ENCODE measurements at places on chromosomes 5 and 9. TPM values are rescaled to one million over a fixed set of nuclear protein-coding genes. Genes with fewer than 3 reads are reported as not detected.

DNA sequence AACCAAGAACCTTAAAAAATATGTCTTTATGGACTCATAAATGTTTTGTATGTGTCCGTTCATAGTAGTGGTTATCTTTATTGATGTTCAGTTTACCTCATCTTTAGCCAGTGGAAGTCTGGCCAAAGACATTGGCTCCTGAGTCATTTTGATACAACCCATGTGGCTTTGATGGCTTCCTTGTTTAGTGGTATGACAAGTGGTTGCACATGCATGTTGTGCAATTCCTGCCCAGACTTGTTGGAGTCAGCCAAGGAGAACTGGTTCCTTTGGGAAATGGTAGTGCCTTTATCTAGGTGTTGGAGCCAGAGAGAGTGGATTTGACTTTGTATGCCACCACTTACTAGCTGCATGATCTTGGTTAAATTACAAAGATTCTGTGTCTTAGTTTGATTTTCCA, 94.3 kb downstream of the RPS23 start:
- peaks cover 2% of the 10 kb centered on the region for H3K4me1 ChIP-seq
- no peak overlapping the region for H3K27ac ChIP-seq
- H3K4me3 ChIP-seq, result no peak overlapping the region
- no peaks in the 10 kb centered on the region for H3K27me3 ChIP-seq
- peaks cover 11% of the 10 kb centered on the region for H3K36me3 ChIP-seq

FOXD4L6 gene
- not detected for total RNA-seq

HTR1A gene
- total RNA-seq, result not detected

GRCh38 chr9:32251539-32251938, 132.9 kb upstream of the ACO1 start:
- H3K4me3 ChIP-seq, result no peak overlapping the region
- H3K27me3 ChIP-seq, result peaks cover 23% of the 10 kb centered on the region
- no peaks in the 10 kb centered on the region for H3K36me3 ChIP-seq

DNA sequence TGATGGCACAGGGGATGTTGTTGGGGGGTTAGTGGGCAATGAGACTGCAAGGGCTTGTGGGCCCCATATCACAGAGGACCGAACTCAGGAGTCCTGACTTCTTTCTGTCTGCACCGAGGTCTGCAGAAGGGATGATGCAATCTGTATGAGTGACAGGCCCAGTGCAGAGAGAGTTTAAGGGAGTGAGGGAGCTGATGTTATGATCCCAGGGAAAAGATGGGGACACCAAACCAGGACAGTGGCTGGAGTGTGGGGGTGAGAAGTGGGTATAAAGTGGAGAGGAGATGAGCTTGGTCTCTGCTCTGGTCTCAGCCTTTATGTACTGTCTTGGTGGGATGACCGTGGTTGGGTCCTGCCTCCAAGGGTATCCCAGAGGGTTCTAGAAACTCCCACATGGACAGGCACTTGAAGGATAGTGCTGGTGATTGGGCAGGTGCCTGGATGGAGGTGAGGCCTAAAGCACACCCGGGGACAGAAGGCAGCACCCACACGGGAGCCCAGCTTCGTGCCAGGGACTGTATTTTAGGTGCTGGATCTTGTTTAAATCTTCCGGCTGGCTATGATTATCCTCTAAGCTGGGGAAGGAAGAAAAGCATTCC, 21.9 kb downstream of the GSN start:
- H3K27me3 ChIP-seq, result peaks cover under 1% of the 10 kb centered on the region
- peaks cover 3% of the 10 kb centered on the region for H3K36me3 ChIP-seq
- no peak overlapping the region for H3K27ac ChIP-seq
- peaks cover 2% of the 10 kb centered on the region for H3K4me1 ChIP-seq
